ENCODE measurements at places on chromosomes 11 and 22.

GRCh38 chr11:47534704-47535251 lies 18.2 kb downstream of the CELF1 start:
- DNase-seq = no peak

DNA sequence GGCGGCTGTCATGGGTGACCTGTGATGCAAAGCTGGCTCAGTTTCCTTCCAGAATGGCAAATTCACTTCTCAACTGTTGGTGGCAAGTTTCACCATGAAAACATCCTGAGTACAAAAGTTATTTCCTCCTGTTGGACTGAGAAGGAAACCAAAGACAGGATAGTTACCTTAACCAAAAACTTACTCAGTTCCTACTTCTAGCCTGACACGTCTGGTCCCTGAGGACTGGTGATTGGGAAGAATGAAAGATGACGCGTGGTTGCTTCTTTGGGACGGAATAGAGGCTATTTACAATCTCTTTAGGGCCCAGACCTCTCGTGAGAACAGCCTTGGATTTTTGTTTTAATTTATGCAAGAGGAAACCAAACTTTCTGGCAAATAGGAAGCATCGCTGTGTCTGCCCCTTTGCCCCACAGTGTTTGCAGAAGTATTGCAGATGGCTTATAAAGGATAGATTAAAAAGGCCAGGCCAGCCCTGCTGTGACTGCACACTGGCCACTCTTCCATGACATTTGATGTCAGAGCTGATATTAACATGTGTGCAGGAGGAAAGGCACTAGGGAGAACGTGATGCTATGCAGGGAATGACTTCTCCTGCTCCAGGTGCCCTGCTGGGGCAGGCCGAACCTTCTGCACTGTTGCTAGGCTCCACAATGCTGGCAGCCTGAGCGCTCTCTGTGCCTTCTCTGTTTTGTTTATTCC lies 7.6 kb downstream of the VPS26B start:
- DNase-seq = no peak

DNA sequence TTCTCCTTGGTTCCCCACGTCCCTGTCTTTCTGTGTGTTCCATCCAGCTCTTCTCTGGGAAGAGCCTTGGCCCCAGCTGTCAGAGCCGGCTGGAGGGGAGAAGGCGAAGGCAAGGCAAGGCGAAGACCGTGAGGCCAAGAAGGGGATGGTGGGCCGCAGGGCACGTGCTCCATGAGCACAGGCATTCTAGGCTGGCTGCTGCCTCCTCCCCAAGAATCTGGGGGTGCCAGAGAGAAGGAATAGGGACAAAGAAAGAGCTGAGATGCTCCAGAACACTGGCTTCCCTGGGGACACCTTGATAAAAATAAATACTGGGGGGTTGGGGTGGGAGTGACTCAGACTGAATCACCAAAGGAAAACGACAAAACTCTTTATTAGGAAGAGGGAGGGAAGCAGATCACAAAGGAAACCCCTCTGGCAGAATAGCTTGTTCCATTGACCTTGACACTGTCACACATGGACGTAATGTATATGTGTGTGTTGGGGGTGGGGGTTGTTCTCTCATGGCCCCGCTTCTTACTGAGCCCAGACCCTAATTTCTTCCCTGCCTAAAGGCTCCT lies 52.5 kb downstream of the NECTIN1 start:
- DNase-seq = no peak

GRCh38 chr22:28229566-28230485 lies 310.8 kb upstream of the PITPNB start:
- no peak for DNase-seq

GRCh38 chr11:46675288-46675851 lies 25.0 kb downstream of the ARHGAP1 start:
- no peak for DNase-seq

- no peak for DNase-seq
Observed at GRCh38 chr22:23832226-23833016, 6.4 kb downstream of the DERL3 start.

- no peak for DNase-seq
Observed at GRCh38 chr11:132987936-132988335, 544.4 kb downstream of the OPCML start.

DNA sequence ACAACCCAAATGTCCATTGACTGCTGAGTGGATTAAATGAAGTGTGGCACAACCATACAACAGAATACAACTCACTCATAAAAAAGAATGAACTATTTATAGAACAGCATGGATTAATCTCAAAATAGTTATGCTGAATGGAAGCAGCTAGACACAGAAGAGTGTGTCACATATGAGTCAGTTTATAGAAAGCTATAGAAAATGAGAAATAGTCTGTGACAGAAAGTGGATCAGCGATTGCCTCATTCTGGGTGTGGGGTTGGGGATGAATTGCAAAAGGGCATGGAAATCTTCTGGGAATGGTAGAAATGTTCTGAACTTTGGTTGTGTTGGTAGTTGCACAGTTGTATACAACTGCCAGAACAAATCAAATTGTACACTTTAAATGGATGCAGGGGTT lies 37.4 kb downstream of the PRR5L start:
- no peak for DNase-seq

GRCh38 chr11:61675826-61676225 lies 4.4 kb upstream of the DAGLA start:
- no peak for DNase-seq

DNA sequence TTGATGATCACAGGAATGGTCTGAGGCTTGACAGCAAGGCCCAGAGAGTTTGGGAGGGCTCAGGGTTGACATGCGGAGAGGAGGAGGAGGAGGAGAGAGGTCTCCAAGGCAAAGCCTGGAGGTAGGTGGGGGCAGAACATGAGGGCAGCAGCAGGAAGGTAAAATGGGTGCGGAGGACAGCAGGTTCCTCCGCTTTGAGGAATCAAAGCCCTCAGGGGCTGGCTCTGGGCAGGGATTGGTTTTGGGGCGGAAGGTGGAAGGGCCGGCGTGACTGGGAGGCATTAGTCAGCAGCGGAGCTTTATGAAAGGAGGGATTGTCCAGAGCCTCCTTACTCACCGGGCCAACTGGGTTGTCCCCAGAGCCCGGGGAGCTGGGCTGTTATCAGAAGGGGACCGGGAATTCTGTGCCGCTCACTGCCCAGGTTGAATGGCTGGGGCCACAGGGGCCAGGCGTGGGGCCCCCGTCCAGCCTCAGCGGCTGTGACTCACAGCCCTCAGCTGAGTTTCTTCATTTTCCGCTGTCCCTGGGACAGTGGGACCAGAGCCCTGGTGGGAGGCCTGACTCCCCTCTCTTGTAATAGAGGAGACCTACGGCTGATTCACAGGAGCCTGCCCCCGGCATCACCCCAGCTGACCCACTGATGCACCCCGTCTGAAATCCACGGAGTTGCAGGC lies 36.2 kb downstream of the LIF start:
- DNase-seq = no peak

DNA sequence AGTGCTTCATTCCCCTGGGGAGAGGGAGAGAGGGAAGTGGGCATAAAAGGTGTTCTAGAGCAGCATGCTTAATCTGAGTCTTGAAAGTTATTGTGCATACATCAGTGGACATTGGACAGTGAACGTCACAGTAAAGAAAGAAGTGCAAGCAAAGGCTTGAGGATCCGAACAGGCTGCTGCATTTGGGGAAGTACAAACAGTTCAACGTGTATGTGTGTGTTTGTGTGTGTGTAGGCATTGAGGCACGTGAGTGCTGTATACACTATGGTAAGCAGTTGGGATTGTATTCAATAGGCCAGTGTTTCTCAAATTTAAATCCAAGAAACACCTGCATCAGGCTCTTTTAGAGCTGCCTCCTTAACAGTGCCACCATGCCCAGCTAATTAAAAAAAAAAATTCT lies 10.4 kb upstream of the EIF3M start:
- no peak for DNase-seq
